ENCODE measurements at places on chromosomes 7 and 10. TPM values are rescaled to one million over a fixed set of nuclear protein-coding genes. Genes with fewer than 3 reads are reported as not detected.
A peak's percentile ranks its signal among the peaks of the same experiment; 100 is the strongest.

DNA sequence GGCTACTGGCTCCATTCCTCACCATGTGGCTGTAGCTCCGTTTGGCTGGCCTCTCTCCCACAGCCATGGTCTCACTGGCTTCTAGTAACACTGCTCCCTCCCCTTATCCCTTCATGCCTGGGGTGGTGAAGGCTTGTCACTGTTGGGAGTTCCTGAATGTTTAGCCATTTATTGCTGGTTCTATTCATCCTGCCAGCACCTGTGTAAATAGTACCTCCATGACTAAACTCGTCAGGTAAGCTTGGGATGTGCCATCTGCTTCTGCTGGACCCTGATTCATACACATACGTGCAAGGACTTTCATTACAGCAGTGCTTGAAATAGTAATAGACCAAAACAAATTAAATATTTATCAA lies 61.6 kb downstream of the CCDC71L start:
- no peak for DNase-seq

DNA sequence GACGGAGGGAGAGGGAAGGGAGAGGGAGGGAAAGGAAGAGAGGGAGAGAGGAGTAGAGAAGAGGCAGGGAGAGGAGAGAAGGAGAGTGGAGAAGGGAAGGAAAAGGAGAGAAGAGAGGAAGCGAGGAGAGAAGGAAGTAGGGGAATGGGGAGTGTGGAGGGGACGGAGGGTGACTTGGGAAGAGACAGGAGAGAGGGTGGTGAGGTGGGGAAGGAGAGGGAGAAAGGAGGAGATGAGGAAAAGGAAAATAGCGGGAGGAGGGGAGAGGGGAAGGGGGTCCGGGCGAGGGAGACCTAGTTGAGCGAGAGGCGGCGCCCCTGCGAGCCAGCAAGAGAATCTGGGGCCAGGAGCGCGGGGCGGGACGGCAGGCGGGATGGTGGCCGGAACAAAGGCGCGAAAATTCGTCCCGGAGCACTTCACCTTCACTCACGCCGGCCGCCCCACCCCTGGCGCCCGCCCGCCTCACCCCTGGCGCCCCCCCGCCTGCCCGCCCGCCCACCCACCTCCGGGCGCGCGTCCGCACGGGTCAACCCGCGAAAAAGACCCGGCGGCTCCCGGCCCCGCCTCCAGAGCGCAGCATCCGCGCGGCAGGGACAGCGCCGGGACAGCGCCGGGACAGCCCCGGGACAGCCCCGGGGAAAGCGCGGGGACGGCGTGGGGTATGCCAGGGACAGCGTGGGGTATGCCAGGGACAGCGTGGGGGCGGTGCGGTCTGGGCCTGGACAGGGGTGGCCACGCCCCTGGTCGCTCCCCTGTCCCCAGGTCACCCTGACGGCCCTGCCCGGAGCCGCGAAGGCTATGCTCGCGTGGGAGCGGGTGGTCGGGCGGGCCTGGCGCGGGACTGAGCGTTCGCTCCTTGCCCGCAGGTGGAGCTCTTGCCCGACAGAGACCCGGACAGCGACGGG lies 4.2 kb downstream of the VSTM2A start:
- no peak for DNase-seq

- DNase-seq = no peak
Measured at GRCh38 chr7:68963552-68963951, 634.7 kb upstream of the AUTS2 start.

DNA sequence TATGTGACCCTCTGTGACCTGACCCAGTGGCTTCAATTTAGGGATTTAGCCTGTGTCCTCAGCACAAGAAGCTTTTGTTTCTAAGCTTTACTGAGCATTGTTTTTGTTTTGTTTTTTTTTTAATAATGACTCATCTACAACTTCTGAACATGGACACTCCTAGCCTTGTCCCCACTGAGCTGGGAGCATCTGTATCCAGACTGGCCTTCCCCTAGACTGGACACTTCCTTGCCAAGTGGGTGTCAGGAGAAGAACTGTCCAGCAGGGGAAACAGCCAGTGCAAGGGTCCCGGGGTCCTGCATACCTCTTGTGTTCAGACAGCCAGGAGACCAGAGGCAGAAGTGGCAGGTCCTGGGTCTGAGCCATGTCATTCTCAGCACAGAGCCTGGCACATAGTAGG lies 108.6 kb downstream of the TMEM130 start:
- no peak for DNase-seq

DNA sequence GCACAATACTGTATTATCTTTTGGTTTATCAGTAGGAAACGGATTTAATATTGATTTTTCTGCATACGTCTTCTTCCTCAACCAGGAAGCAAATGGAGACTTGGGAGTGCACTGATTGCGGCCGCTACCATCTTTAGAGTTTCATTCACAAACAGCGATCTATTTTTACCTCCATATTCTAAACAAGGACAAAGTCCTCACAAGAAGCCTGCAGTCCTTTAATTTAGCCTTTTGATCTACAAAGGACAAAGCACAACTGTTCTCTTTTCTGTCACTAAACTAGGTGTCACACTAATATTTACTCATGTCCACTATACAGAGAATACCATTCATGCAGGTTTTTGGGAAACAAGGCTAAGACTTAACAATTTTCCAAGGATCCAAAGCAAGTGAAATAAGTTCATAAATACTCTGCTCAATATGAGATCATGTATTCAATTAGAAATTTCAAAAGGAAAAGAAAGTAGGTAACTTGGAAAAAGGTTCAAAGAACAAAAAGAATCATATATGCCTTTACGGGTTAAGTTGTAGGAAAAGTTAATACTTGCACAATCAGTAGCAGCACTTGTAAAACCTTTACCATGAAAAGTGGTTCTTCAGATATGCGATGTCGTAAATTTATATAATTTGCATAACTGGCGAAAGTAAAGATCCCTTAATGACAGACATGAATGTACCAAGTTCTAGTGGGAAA lies 92.1 kb downstream of the UPF2 start:
- no peak for DNase-seq

Gene GNG11
- total RNA-seq = 24.1 TPM

Gene CLEC2L
- total RNA-seq = 0.57 TPM

Gene FAM131B
- total RNA-seq = 1.5 TPM

DNA sequence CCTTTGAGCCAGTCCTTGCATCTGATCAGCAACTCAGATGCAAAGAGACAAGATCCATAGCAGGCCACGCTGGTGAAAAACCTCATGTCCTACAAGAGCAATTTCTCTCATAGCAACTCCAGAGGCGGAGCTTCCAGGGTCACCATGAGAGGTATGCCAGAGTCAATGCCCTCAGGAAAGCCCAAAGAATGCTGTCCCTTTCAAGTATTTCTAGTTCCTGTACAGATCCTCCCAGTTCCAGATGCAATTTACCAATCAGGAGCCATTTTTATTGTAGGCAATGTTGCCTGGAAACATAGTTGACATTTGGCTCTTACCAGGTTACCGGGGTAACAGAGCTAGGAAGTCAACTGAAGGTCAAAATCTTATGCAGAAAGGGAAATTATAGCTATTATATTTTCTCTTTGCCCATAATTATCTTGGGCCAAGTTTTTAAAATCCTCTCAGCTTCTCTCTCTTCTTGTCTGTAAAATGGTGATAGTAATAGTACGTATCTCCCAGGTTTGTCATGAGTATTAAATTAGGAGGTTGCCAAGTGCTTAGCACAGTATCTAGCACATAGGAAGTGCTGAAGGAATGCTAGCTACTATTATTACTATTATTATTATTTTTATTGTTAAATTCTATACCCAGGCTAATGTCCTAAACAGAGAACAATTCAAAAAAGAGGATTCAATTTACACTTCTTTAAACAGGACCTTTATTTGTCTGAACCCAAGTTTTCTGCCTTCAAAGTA lies 46.3 kb upstream of the TM9SF3 start:
- no peak for DNase-seq

DNA sequence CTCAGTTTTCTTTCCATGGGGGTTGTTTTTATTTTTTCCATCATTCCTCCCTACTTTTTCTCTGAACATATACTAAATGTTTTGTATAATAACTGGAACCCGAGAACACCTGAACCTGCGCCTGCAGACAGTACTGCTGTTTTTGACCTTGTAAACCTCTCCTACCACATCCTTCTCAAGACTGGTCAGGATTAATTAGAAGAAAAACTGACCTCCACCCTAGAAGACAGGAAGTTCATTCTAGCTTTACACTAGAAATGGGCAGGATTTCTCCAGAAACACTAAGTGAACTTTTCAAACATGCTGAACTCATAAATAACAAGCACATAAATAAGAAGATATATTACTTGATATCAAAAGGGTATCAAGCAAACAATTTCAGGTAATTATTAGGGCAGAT lies 751 bp upstream of the HYCC1 start:
- DNase-seq = no peak

DNA sequence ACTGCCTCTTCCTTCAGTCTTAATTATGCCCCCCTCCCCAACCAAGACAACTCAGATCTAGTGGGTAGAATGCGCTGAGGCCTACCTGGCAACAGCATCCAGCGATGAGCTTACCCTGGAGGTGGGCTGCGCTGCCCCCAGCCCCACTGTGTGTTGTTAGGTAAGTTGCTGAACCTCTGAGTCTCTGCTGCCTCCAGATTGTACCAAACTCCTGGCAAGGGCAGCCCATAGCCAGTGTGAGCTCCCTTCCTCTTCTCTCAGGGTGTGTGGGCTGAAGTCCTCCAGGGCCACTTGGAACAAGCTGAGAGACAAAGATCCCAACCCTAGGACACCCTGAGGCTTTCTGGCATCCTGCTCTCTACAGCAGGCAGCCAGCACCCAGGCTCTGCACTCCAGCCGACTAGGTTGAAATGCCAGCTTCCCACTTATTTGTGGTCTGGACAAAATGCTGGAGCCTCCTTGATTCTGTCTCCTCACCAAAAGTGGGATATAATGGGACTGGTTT lies 135.3 kb downstream of the ARHGAP22 start:
- peak; percentile 47 for DNase-seq

Gene NODAL
- total RNA-seq = not detected
